CD4-positive, alpha-beta T cell treated with Interleukin-17A for 1 hour (primary cell): ENCODE measurements at places on chromosomes 16 and 17.

DNA sequence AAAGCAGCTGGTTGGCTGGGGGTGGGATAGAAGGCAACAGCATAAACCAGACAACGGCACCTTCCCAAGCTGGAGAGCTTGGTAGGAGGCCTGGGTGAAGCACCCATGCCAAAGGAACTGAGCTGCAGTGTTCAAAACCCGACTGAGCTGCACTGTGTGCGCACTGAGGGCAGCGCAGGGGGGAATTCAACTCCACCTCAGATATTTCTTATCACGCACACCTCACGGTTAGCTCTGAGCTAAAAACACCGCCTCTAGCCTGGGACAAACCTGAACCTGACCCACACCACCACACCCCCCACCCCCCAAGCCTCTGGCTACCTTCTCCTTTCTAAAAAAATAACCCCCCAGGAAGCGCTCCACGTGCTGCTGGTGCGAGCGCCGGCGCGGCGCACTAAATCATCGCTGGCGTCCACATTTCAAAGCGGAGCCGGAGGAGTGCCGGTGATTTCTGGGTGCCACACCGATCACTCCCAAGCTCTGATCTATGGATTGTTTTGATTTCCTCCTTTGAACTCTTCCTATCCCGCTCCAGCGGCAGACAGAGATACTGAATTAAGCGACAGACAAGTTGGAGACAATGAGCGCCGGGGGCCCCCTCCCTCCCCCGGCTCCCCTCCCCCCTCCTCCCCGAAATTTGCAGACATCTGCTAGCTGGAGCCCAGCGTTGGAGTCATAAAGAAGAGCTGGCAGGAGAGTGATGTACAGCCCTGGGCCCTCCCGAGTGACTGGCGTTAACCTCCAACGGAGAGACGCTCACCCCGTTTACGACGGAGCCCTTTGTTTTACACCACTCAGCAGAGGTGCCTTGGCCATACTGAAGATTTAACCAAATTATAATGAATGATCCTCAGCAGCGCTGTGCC is 85.0 kb downstream of the NOG start:
- no peak for DNase-seq

DNA sequence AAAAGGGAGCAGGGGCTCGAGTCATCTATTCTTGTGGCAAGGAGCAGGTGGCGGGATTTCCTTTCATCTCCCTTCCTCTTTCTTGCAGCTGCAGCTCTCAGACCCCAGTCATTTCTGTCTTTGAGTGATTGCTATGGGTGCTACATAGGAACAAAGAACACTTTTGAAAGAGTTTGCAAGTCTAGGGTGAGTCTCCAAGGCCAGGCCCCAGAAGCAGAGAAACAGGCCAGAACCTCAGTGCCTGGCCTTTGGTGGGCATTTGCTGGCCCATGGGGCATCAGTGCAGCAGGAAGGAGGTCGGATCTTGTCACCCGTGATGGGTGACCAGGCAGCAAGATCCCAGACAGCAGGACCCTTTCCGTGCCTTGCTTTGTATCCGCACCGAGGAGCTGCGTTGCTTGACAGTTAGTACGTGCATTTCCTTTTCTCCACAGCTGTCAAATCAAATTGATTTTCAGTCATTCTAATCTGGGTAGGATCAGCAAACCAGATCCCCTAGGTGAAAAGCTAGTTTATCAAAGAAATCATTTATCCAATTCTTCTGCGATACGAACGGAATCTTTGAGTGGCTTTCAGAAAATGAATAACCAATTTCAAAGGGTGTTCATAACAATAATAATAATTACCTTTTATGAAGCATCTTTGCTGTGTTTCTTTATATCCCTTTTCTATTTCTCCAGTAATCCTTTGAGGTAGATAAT is 244.6 kb upstream of the MAF start:
- no peak for DNase-seq

DNA sequence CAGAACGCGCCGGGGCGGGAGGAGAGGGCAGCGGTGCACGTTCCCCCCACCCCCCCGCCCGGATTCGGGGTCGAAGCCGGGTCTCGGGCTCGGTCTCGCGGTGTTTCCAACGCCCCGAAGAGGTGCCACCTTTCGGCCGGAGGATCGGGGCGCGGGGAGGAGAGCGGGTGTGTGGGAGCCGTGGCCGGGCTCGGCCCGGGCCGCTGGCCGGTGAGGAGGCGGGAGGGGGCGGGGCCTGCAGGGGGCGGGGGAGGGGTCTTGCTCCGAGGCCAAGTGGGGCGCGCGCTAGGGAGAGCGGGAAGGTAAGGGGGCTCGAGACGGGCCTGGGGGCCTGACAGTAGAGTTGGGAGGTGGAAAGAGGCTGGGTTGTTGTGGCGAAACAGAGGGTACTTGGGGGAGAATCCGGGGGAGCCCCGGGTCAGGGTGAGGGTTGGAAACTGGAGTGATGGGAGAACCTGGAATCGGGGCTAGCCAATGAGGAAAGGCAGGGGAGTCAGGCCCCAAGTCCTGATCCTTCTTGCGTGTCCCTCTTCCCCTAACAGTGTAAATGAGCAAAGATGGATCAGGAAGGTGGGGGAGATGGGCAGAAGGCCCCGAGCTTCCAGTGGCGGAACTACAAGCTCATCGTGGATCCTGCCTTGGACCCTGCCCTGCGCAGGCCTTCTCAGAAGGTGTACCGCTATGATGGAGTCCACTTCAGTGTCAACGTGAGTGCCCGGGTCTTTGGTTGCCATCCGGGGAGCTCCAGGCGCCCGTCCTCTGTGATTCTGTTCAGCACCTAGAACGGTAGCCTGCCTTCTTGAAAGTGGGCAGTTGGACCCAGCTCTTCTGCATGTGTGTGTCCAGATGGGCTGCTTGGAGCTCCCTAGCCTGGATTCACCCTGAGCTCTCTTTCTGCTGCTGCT is 873 bp downstream of the SETD1A start:
- no peak for DNase-seq

- DNase-seq = no peak
These were observed 200.4 kb upstream of the PMFBP1 start for GRCh38 chr16:72372087-72373045.

- no peak for DNase-seq
These were observed 68.8 kb upstream of the FBXO47 start for GRCh38 chr17:39036009-39036408.

- DNase-seq = no peak
These were observed 52.8 kb downstream of the GSG1L start for GRCh38 chr16:28010671-28011070.
